ENCODE measurements at places on chromosomes 16 and 17.
A peak's percentile ranks its signal among the peaks of the same experiment; 100 is the strongest.

- DNase-seq: no peak
Measured at GRCh38 chr17:29115961-29116803, 64.0 kb downstream of the MYO18A start.

- DNase-seq: no peak
Measured at GRCh38 chr17:80881306-80881705, 110.3 kb upstream of the CHMP6 start.

DNA sequence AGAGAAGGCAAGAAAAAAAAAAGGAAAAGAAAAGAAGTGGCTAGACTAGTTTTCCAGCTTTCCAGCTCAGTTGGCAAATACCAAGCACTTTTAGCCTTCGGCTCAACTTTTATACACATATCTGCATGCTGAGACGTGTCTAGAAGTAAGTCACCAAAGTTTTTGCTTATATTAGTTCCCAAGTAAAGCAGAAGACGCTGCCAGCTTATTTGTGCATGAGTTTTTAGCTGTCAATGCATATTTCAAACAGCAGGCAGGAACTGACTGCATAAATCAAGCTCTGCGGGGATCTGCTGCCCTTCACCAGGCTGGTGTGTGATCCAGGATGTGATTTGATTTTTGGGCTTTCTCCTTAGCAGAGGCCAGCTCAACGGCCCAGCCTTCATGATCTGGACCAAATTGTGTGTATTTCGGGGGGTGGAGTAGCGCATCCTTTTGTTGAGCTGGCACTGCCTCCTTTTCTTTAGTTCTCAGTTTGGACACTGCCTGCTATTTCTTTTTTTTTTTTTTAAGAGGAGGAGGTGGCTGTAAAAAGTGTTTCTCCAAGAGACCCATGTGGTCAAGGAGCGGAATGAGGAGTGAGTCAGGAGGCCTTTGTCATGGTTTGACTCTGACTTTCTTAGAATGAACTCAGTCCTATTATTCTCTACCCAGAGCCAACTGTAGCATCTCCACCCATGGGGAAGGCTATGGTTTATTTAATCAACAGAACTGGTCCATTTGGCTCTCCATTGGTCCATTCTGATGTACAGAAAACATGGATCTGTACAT lies 162.6 kb upstream of the XYLT1 start:
- DNase-seq: no peak

- no peak for DNase-seq
Measured at GRCh38 chr16:77788181-77789084, at the start of gene VAT1L. VAT1L (plus strand) TSS chr16:77788564; CDS start chr16:77788683, 119 bp downstream.

DNA sequence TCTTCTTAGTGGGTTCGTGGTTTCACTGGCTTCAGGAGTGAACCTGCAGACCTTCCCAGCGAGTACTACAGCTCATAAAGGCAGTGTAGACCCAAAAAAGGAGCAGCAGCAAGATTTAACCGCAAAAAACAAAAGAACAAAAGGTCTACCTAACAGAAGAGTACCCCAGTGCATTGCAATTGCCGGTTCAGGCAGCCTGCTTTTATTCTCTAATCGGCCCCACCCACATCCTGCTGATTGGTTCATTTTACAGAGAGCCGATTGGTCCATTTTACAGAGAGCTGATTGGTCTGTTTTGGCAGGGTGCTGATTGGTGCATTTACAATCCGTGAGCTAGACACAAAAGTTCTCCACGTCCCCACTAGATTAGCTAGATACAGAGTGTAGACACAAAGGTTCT lies 2.0 kb upstream of the ARRB2 start:
- DNase-seq: no peak

DNA sequence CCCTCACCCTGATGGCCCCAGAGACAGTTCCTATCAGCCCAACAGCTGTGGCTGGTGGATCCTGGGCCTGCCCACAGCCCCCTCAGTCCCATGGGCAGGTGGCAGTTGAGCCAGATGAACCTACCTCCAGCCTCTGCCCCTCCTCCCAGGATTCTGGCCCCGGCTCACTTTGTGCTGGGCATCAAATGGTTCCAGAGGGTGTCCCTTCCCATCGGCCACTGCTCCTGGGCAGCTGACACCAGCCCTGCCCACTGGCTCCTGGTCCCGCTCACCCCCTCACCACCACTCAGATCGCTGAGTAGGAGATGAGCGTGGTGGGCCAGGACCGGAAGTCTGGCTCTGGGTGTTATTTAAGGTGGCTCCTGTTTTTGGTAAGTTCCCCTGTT lies 2.0 kb downstream of the TTYH2 start:
- no peak for DNase-seq

GRCh38 chr16:55542459-55543082 lies 23.9 kb upstream of the CAPNS2 start:
- DNase-seq: no peak

DNA sequence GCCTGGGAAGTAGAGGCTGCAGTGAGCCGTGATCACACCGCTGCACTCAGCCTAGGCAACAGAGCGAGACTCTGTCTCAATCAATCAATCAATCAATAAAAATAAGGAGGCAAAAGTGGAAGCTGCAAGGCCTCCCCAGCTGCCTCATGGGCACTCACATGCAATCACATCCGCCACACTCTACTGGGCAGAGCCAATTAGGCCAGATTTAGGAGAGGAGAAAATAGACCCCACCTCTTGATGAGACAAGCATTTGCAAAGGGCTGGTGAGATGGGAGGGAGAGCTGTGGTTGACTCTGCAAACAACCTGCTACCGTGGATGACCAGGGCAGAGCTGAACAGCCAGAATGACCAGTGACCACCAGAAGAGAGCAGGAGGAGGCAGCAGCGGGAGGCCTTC lies 14.7 kb upstream of the GSG1L start:
- no peak for DNase-seq

DNA sequence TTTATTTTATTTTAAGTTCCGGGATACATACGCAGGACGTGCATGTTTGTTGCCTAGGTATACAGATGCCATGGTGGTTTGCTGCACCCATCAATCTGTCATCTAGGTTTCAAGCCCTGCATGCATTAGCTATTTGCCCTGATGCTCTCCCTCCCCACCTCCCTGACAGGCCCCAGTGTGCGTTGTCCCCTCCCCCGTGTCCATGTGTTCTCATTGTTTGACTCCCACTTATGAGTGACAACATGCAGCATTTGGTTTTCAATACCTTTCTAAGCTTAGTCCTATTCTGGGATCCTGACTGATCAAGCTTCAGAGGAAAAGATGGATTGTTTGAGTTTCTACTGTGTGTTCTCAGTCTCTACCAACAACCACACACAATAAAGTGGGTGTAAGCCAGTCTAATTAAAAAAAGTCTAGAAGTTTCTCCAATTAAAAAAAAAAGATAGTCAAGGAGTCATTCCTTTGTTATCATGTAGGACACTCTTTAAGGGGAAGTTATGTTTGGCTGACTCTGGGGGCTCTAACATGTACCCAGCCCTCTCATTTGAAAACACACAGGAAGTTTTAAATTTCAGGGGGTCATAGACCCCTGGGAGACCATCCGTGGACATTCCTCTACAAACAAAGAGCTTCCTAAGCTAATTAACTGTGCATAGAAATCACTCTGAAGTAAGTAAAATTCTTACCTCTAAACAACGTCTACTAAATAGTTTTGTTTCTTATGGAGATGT lies 66.3 kb upstream of the ADAMTS18 start:
- DNase-seq: no peak

DNA sequence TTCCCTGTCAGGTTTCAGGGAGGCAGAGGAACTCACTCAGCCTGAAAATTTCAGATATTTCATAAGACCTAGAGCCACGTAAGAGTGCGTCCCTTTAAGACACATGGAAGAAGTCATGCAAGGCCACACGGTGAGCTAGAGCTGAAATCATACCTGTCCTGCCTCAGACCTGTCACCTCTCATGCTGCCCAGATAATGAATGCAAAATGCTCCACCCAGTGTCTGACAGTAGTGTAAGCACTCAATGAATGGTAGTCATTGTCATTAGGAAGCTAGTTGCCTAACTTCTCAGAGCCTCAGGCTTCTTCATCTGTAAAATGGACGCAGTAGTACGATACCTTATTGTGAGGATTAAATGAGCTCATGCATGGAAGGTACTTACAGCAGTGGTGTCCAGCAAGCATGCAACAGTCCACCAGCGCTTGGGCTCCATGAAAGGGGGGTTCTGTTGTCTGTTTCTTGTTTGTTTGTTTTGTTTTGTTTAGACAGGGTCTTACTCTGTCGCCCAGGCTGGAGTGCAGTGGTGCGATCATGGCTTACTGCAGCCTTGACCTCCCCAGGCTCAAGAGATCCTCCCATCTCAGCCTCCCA lies 60.7 kb downstream of the WSB1 start:
- DNase-seq: no peak

DNA sequence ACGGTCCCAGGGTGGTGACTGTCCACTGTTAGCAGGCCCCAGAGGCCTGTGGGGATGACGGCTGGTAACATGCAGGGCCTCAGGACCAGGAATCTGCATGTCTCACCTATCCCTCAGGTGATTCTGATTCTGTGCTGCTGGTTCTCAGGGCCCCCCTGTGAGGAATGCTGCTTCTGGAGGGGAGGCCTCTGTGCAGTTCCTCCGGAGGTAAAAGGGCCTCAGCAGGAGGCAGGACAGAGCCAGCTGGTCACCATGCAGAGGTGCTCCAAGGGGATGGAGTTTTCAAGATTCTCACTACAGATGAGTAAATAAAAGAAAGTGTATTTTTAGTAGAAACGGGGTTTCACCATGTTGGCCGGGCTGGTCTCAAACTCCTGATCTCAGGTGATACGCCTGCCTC lies 33.8 kb downstream of the CLEC16A start:
- no peak for DNase-seq

DNA sequence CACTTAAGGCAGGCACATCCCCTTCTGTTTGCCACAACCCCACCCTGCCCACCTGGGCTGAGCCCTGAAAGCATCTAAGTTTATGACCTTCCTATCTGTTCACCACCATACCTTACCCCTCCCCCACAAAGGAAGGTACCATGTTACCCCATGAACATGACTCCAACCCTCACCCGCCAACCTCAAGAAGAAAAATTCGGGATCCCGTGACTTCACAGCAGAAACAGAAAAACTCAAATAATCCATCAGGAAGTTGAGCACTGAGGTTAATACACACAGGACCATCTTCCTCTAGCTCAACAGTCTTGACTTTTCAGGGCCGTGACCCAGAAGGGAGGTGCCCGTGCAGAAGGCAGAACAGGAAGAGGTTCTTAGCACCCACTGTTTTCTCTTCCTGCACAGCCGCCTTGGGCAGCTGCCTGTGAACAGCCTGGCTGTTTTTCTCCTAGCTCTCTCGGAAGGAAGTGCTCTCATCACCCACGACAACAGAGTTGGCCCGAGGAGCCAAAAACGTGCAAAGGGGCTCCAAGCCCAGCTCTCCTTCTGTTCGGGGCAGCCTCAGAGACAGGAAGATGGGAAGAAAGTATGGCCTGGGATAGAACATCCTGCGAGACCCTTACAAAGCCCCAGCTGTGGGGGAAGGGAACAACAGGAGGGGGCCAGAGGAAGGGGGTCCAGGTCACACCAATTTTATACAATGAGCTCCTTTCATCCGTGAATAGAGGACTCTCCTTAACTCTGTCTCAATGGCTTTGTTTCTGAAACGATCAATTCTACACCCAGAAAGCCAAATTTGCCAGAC lies 101.1 kb downstream of the XYLT1 start:
- peak; percentile 76 for DNase-seq

DNA sequence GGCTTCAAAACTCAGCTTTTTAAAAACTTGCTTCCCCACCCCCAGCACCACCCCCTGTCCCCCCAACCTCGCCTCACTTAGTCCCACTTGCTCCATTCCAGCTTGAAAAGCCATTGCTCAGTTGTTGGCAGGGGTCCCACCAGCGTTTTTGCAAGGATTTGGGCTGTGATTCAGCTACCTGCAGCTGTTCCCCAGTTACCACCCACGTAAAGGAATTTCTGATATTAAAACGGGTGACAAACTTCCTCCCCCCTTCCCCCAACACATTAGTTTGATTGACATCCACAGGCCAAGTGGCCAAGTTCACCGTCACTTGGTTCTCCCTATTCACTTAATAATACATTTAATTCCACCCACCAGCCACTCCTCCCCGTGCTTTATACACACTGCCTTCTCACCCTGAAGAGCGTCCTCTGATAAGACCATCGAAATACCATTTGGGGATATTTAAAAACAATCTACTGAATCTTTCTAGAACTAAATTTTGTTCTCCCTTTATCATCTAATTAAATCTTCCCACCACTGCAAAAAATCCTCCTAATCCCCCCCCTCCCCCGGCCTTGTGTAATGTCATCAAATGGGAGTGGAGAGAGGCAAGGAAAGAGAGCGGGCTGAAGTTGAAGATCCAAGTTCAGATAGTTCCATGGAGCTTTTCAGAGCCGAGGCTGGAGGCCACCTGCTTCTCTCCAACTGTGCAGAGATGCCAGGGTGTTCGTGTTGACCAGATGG lies 55.1 kb downstream of the SOX9 start:
- no peak for DNase-seq

GRCh38 chr17:41919840-41920579 lies 1.3 kb upstream of the ACLY start:
- no peak for DNase-seq

GRCh38 chr16:13507530-13507929 lies 412.4 kb upstream of the ERCC4 start:
- no peak for DNase-seq

DNA sequence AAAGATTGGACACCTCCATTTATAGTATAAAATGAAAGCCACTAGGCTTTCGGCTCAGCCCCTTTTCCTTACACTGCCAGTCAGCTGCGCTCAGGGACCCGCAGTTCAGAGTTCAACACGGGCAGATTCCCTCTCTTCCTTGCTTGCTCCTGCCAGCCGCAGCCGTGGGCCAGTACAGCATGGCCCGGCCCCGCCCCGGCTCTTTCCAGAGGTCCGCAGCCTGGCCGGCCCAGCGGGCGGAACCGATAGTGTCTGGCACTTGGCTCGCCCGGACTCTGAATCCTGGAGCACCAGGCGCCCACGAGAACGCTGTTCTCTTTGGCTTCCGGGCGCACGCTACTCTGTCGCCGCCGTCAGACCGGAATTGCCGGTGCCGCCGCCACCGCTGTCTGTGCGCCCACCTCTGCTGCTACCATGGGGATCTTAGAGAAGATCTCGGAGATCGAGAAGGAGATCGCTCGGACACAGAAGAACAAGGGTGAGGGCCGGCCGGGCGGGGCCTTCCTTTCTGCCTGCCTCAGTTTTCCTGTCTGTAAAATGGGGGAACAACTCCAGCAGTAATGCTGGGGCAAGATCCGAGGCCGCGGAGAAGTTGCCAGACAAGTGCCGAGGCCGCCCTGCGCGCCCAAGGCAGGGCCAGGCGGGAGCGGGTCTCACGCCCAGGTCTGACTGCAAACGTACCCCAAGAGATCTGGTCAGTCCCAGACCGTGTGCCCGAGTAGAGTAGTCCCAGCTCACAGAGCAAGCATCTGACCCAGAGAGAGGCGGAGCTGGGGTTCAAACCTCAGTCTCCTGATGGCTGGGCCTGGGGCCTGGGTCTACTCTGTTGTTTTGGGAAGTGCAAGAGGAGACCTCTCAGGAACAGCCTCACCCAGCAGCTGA lies at the start of gene DRG2:
Gene DRG2 (plus strand): TSS at position 339 of the 882 bp plus-strand sequence. CDS start 76 bp downstream, at position 415.
- peak; percentile 84 for DNase-seq

All from activated effector memory CD4-positive, alpha-beta T cell treated with Interleukin-2 at 50 U/mL for 16 hours (primary cell).